ENCODE measurements at places on chromosomes 11 and 22.
A peak's percentile ranks its signal among the peaks of the same experiment; 100 is the strongest.

GRCh38 chr22:26437694-26438392, 8.8 kb downstream of the ASPHD2 start:
- DNase-seq: peak; percentile 3

DNA sequence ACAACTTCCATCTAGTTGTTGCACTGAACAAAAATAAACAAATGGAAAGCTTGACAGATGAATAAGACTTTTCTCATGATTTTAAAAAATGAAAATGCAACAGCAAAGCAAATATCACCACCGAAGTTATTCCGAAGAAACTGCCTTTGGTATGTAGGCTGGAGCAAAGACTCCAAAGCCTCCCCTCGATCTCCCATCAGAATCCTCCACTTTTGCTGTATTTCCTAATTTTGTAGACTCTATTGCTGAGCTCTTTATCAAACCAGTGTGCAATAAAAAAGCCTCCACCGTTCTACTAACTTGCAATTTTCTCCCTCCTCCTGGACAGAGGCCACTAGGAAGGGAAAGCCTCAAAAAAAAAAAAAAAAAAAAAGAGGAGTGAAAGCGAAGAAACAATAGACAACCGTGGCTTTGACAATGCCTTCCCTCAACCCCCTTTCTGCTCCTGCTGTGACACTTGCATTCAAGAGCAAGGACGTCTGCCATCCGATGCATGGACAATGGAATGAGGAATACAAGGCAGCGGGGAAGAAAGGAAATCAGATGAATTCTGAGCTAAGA, 190.9 kb upstream of the BLID start:
- no peak for DNase-seq

GRCh38 chr11:16986434-16987204, 27.6 kb downstream of the PLEKHA7 start:
- peak; percentile 66 for DNase-seq

DNA sequence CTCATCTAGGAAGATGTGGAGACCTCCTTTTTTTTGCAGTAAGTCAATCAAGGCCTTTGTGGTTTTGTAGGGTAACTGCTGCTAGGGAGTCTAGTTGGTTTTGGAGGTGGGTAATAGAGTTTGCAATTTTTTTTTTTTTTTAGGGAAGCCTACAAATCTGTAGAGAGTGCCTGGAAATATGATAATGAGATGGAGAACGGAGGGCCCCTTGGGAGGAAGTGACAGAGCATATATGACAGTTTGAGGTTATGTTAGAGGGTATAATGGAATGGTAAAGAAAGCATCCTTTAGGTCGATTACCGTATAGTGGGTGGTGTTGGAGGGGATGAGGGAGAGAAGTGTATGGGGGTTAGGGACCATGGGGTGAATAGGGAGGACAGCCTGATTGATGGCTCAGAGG, 98.3 kb downstream of the ELP4 start:
- DNase-seq: no peak

- no peak for DNase-seq
Measured at GRCh38 chr11:40162901-40163883, 1296.3 kb downstream of the LRRC4C start.

GRCh38 chr11:57601297-57601696, 3.8 kb downstream of the SERPING1 start:
- DNase-seq: no peak

DNA sequence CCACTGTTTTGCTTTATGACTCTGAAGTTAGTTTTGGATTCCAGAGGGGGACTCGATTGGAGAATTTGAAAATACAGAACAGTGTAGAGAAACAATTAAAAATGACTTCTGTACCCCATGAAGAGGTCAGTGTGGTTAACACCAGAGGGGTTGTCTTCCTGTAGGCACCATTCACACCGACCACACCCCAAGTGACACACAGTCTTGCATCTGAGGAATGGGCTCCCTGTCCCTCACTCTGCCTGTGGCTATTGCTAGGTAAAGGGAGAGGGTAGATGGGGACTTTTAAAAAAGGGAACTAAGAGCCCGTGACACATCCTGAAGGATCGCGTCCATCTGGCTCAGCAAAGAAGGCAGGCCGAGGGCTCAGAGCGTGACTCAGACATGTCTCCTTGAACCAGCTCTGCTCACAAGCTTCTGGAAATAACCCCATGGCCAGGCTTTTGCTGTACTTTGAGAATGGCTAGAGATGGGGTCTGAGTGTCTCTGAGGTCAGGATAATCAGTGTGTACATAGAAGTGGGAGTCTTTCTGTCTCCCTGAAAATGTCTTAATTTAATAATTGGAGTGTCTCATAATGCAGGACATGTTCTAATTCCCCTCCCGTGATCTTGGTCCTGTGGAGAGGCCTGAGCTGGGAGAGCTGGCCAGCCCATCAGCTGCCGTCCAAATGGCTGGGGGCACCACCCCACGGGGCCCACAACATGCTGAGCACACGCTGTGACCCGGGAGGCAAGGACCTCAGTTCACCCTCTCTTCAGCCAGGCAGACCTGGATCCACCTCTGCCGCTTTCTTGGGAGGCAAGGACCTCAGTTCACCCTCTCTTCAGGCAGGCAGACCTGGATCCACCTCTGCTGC, 39.3 kb downstream of the SGSM1 start:
- DNase-seq: peak; percentile 14

GRCh38 chr22:47918276-47918921, 1155.9 kb downstream of the TBC1D22A start:
- DNase-seq: no peak

GRCh38 chr11:118240999-118241763, 11.0 kb downstream of the MPZL3 start:
- DNase-seq: peak; percentile 69

- DNase-seq: no peak
Measured at GRCh38 chr11:15906481-15907035, 449.8 kb downstream of the SOX6 start.

GRCh38 chr11:60959431-60959830, 7.5 kb upstream of the SLC15A3 start:
- DNase-seq: no peak

DNA sequence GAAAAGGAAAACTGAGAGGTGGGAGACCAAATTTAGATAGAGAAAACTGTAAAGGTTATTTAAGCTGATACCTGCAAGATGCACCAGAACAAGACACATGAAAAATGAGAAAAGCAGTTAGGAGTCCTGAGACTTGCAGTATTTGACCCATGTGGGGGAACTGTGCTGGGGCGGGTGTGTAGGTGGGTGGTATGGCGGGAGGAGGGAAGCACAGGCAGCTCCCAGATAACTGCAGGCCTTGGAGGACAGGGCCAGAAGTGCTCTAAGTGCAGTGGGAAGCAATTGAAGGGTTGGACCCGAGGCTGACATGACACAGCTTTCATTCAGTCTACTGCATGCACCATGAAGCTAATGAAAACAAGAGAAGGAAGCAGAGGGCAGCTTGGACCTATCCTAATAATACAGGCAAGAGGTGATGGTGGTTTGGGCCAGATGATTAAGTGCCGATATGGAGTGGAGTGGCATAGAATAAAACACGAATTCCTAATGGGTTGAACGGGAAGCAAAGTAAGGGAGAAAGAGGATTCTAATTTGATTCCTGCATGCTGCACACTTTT, 48.0 kb upstream of the ANO3 start:
- no peak for DNase-seq

GRCh38 chr11:34898474-34898873, 17.7 kb downstream of the APIP start:
- DNase-seq: no peak

DNA sequence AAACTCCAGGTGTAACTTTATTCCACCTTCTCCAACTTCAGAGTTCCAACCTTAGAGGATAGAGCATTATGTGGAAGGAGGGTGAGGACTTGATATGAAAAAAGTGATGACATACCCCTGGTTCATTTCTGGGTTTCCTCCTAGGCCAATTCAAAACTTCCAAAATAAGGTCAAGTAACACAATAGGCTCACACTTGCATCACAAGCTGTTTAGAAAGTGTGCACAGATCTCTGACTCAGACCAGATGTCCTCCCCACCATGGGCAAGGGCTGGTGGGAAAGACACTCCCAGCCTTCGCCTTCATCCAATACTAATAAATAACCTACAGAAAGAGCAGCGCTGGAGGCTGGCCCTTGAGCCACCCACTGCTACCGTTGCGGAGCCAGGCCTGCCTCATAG, 5.8 kb upstream of the BUD13 start:
- no peak for DNase-seq

DNA sequence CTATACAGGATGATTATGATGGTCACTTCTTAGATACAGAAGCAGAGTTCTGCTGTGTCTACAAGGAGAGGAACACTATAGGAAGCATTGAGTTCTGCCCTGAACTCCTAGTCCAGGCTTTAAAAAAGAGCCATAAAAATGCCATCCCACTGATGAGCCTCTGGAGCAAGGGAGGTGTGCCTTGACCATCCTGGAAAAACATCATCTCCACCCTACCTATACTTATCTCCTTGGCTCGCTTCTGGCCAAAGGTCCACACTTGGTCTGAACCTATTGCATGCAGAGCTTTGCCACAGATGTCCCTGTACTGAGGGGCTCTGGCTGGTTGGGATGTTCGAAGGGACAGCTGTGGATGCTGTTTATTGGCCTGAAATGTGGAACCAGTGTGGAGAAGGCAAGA, 4.3 kb upstream of the PEX26 start:
- no peak for DNase-seq
